Adrenal gland (tissue), 19 donors: ENCODE measurements at places on chromosomes 2 and 18. TPM values are rescaled to one million over a fixed set of nuclear protein-coding genes. Genes with fewer than 3 reads are reported as not detected.

- no peak for DNase-seq
These were observed 56.9 kb downstream of the WDR75 start for GRCh38 chr2:189498205-189498604.

DNA sequence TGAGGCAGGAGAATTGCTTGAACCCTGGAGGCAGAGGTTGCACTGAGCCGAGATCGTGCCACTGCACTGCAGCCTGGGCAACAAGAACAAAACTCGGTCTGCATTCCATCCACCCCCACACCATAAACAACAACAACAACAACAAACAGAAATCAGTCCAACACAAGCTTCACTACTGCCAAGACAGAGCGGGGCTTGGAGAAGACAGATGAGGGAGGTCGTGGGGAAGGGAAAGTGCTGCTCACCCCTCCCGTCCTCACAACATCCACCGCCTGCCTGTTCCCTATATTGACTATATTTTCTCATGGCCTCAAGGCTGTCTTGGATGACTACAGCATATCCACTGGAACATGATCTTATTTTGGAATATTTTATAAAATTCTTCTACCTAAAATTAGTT lies 137.6 kb upstream of the TTC39C start:
- DNase-seq, result no peak

DNA sequence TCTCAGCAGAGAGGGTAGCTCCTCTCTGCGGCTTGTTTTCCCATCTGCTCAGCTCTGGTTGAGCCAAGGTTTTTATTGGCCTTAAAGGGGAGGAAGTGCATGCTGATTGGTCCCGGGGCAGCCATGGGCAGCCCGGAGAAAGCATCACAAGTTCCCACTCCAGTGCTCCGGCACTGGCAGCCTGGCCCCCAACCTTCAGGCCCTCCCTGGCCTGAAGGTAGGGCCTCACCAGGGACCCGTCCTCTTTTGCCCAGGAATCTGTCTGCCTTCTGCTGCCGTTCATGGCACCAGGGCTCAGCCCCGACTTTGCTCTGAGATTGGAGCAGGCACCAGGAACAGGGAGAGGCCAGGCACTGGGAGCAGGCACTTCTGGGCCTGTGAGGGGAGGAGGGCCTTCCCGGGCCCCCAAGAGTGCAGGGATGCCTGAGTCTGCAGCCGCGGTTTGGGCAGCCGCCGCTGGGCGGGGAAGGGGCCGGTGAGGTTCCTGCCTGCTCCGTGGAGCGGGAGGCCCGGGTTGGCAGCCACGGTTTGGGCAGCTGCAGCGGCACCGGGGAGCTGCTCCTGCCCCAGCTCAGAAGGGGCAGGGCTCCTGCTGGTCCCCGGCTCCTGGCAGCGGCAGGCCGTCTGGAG lies 17.5 kb upstream of the ILKAP start:
- no peak for DNase-seq

GRCh38 chr2:129347486-129348217 lies 631.8 kb upstream of the RAB6C start:
- peak; percentile 23 for DNase-seq

GRCh38 chr2:38398739-38399138 lies 21.7 kb upstream of the ATL2 start:
- DNase-seq, result no peak

GRCh38 chr2:217903859-217904613 lies 98.8 kb downstream of the TNS1 start:
- peak; percentile 81 for DNase-seq

DNA sequence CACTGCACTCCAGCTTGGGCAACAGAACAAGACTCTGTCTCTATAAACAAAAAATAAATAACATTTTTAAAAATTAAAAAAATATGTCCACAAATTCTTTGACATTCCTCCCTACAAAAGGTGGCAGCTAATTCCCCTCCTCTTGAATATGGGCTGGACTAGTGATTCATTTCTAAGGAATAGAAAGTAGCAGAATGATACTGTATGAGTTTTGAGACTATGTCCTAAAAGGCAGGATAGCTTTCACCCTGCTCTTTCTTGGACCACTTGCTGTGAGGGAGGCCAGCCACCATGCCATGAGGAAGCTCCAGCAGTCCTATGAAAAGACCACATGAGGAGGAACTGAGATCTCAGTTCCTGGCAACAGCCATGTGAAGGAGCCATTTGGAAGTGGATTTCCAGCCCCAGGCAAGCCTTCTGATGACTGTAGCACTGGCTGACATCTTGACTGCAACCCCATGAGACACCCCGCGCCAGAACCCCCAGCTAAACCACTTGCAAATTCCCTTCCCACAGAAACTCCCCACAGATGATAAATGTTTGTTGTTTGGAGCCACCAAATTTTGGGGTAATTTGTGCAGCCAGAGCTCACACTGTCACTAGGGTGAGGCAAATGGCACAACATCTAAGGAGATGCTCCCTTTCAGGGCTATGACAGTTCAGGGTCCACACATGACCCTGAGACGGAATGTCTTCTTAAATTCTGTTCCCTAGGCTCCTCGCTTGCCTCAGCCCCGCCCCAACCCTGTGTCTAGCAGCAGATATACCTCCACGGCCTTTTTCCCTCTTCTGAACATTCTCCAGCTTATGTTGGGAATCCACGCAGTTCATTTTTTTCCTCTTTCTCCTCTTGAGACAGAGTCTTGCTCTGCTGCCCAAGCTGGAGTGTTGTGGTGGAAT lies 17.1 kb upstream of the ATOH8 start:
- no peak for DNase-seq

DNA sequence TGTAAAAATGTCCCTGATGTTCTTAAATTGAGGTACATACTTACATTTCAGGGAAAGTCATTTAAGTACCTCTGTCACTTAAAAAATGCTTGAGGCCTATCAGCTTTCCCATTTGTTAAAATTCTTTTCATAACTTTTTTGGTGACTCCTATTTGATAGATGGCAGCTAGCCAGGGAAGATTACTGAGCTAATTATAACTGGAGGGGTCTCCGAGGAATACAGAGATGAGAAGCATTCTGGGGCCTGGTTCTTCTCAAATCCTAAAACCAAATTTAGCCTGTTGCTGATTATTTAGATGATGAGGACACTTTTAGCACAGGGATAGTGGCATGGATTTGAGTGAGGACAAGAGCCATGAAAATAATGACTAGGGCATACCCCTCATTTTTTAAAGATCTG lies 4.8 kb downstream of the UGP2 start:
- DNase-seq, result no peak

GRCh38 chr2:49836017-49836416 lies 681.7 kb upstream of the FSHR start:
- DNase-seq, result no peak

DNA sequence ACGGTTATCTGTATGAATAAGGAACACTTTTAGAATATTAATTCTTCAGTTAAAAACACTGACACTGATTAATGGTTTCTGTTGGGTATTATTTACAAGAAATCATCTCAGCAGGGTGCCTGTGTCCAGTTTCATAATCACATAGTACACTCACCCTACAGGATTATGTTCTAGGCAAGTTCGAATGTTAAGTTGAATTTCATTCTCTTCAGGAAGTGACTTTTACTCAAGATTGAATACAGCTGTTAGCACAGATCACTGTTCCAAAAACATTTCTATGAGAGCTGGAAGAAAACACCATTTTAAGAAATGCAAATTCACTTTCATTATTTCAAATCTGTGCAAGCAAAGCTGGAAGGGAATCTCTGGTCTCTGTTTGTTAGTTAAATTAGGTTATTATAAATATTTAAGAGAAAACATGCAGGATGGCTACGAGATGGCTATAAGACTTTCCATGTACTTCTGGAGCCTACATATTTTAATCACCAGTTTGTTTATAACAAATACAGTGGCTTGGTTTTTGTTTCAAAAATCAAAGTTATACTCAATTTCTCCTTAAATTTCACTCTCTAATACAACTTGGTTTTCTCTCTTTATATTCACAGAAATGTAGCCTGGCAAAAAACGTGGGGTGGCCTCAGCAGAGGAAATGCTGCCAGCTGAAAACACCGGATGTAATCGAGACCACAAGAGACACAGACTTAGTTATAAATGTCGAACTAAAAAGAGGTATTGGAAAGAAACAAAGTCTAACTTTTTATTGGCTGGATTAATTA lies 65.8 kb downstream of the RBMS1 start:
- no peak for DNase-seq

GRCh38 chr18:79410171-79410641 lies 14.5 kb downstream of the NFATC1 start:
- DNase-seq, result no peak

- DNase-seq, result no peak
These were observed 348.7 kb upstream of the CDH20 start for GRCh38 chr18:60984510-60984909.

- DNase-seq, result no peak
These were observed 447.0 kb upstream of the ID2 start for GRCh38 chr2:8234757-8235374.

The KLHL41 gene
- total RNA-seq, result 1.6 TPM

The TUBA4B gene
- 0.14 TPM for total RNA-seq
